ENCODE measurements at places on chromosomes 12 and 14.

GRCh38 chr12:3935078-3935477, 61.9 kb upstream of the PARP11 start:
- DNase-seq, result no peak
- H3K27ac ChIP-seq, result no peak overlapping the region
- H3K27me3 ChIP-seq, result no peaks in the 10 kb centered on the region
- H3K36me3 ChIP-seq, result no peaks in the 10 kb centered on the region

DNA sequence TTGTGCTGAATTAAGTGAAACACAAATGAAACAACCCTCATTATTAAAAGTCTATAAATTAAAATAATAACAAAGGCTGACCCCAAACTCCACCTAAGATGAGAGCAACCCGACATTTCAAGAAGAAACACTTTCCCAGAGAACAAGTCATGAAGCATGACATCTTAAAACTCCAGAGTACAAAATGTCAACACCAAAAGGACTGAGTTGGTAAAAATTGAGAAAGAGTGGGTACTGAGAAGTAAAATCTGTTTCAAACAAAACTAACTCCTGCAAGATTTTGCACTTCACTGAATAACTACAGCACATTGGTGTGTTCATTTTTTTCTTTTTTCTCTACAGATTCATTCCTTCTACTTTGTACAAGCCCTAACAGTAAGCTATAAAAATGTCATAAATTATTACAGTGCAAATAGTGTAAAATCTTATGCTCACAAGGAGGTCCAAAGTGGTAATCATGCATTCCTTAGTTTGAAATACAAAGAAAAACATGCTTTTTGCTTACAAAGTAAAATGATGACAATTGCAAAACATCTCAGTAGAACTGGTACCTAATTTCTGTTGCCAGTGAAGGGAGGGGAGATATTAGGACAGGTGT, 31.8 kb downstream of the SLC35F4 start:
- H3K27ac ChIP-seq, result no peak overlapping the region
- H3K27me3 ChIP-seq, result no peaks in the 10 kb centered on the region
- peaks cover 4% of the 10 kb centered on the region for H3K4me1 ChIP-seq
- no peak overlapping the region for H3K4me3 ChIP-seq

- H3K36me3 ChIP-seq, result no peaks in the 10 kb centered on the region
- H3K27me3 ChIP-seq, result peaks cover 15% of the 10 kb centered on the region
- H3K4me3 ChIP-seq, result no peak overlapping the region
- no peak overlapping the region for H3K27ac ChIP-seq
- no peak for DNase-seq
Observed at GRCh38 chr14:93857081-93857480, 68.8 kb upstream of the PRIMA1 start.

DNA sequence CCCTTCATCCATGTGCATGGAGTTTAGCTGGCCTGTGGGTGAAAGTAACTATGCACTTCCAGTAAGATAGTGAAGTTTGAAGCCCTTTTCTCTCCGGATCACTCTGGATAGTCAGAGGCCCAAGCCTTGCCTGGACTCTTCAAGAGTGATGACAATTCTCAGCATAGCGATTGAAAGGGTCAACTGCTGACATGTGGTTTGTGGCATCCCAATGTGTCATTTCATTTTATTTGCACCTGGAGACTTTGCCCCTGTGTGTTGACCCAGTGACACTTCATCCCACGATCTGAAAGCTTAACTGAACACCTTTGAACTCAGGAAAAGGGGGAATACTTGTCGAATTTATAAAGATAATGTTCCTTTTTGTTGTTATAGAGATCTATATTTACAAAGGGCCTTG, 711.9 kb upstream of the TMEM132C start:
- no peak overlapping the region for H3K27ac ChIP-seq
- no peaks in the 10 kb centered on the region for H3K36me3 ChIP-seq
- H3K27me3 ChIP-seq, result no peaks in the 10 kb centered on the region
- H3K4me1 ChIP-seq, result no peaks in the 10 kb centered on the region
- DNase-seq, result no peak

- no peak overlapping the region for H3K4me3 ChIP-seq
- no peaks in the 10 kb centered on the region for H3K27me3 ChIP-seq
- no peak overlapping the region for H3K27ac ChIP-seq
- no peaks in the 10 kb centered on the region for H3K4me1 ChIP-seq
Observed at GRCh38 chr12:41856228-41856627, 288.4 kb downstream of the GXYLT1 start.

DNA sequence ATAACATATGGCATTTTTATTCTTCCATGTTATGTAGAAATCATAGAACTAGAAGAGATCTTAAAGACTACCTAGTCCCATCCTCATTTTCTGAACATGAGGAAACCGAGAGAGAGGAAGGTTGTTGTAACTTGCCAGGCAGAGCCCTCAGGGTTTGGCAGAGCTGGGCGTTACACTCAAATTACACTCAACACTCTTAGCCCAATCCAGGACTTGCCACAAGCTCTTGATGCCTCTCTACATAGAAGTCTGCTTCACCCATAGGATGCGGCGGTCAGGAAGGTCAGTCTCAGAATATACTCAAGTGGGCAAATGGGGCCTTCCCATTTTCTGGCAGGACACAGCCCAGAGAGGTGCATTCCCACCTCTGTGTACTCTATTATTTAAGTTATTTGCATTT, 208.1 kb downstream of the ZFP36L1 start:
- H3K27ac ChIP-seq, result peak overlapping the region; percentile 34
- no peak overlapping the region for H3K4me3 ChIP-seq
- no peak for DNase-seq
- H3K4me1 ChIP-seq, result peaks cover 44% of the 10 kb centered on the region

DNA sequence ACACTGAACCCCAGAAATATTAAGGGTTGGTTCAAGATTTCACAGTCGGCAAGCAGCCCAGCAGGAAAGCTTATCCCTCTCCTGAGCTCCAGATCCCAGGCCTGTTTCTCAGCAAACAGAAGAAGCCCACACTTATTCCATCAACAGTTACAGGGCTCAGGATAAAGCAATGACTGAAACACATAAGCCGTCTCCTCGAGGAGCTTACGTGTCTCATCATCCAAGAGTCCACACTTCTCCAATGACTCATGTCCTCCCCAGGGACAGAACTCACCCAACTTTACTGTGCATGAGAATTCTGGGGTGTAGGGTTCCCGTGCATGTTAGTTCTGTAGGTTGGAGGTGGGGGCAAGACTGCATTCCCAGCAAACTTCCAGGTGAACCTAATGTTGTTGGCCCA, 31.2 kb downstream of the GSC start:
- no peak for DNase-seq
- no peaks in the 10 kb centered on the region for H3K27me3 ChIP-seq
- no peak overlapping the region for H3K27ac ChIP-seq
- no peak overlapping the region for H3K4me3 ChIP-seq
